LNCaP clone FGC (cell line): ENCODE measurements at places on chromosomes 16 and 17.

DNA sequence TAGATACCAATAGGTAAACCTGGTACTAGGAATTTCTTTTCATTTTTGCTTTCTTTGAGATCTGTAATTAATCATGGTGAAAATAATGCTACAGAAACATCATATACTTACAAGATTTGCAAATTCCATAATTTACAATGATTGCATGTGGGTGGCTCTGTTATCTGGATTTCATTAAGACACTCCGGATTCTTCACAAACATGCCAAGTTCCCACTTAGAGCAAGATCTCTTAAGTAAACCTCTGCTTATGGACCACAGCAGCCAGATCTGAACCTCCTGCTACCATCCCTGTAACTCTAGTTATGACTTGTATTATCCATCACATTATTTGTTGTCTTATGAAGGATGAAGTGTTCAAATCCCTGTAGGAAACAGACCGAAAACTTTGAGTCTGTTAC lies 424.7 kb downstream of the CDH13 start:
- no peak for DNase-seq

DNA sequence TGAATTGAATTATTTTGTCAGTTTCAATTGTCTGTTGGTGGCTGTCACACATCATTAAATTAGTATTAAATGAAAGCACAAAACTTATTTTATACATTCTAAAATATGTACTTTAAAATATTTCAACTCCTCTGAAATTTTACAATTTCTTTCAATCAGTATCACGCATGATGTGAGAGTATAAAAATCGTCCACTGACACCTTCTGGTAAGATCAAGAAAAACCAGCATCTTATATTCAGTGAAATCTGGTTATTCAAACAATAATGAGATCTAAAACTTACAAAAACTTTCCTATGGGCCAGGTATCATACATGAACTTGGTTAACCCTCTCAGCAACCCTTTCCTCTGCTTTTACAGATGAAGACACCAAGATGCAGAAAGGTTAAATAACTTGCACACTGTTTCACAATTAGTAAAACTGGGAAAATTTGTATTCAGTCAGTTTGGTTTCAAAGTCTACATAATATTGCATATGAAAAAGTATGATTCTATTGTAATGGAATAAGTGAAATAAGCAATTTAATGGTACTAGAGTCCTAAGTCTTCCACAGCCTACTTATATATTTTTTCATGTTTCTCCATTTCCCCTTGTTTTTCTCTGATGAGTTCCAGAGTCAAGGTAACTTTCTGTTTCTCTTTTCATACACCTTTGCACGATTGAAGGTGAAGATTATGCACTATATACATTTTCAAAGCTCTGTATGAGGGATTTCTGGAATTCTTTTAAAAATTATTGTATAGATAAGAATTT lies 58.7 kb downstream of the EFCAB5 start:
- no peak for DNase-seq

GRCh38 chr17:27862004-27862403 lies 31.2 kb downstream of the LYRM9 start:
- no peak for DNase-seq

DNA sequence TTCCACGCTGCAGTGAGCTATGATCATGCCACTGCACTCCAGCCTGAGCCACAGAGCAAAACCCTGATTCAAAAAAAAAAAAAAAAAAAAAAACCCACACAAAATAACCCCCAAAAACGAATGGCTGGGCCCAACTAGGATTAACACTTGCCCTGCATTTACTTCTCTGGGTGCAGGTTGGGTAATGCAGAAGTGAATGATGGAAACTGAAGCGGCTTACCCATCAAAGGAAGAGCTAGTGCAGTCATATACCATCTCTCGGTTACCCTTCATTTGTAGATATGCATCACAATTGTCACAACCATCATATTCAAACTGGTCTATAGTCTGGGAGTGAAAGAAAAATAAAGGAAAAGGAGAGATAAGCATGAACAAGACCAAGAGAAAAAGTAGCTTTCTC lies 819 bp downstream of the SUPT4H1 start:
- no peak for DNase-seq

DNA sequence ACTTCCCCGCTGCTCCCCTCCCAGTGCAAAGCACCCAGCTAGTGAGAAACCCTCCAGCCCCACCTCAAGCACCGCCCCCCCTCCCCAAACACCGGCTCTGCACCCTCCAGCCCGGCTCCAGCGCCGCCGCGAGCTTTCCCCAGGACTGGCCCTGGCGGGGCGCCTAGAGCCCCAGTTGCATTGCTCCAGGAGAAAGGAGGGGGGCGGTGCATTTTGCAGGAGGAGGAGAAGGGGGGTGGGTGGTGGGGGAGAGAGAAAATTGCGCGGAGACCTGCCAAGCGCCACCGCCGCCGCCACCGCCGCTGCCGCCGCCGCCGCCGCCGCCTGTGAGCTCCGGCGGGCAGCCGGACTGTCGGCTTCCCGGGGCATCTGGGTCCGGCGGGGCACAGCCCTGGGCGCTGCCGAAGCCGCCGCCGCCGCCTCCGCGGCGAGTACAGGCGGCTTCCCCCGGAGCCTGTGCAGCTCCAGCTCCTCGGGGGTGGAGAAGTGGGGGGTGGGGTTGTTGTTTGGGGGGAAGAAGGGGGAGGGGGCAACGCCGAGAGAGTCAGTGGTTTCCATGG lies 333 bp upstream of the NOG start:
- no peak for DNase-seq

GRCh38 chr17:19329839-19330238 lies 32.7 kb downstream of the B9D1 start:
- no peak for DNase-seq

GRCh38 chr16:3718628-3719027 lies 1.3 kb upstream of the TRAP1 start:
- DNase-seq: no peak

GRCh38 chr17:77365584-77366186 lies 224.9 kb downstream of the SEC14L1 start:
- no peak for DNase-seq

DNA sequence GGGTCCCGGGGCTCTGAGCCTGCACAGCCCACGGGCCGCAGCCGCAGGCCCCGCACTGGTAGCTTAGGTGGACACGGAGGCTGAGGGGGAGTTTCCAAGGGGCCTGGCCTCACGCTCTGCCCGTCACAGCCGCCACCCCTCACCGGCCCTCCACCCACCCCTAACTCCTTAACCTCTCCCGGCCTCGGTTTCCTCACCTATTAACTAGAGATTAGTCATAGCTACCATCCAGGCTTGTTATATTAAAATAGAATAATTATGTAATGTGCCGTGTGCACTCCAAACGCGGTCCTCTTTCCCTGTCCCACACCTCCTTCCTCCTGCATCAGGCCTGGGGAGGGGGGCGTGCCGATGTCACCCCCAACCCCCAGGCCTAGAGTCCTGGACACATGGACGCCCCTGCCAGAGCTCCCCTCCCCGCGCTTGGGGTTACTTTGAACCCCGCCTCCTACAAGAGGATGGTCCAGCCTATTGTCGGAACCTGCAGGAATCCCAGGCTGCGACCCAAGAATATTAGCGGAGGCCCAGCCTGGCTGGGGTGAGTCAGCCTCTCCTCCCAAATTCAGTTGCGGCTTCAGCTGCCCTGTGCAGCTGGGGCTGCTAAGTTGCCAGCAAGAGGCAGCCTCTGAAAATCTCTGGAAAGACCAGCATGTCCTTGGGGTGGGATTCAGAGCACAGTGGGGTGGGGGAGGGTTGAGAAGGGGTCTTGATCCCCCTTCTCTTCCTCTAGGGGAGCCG lies 17.3 kb downstream of the SOCS3 start:
- no peak for DNase-seq

DNA sequence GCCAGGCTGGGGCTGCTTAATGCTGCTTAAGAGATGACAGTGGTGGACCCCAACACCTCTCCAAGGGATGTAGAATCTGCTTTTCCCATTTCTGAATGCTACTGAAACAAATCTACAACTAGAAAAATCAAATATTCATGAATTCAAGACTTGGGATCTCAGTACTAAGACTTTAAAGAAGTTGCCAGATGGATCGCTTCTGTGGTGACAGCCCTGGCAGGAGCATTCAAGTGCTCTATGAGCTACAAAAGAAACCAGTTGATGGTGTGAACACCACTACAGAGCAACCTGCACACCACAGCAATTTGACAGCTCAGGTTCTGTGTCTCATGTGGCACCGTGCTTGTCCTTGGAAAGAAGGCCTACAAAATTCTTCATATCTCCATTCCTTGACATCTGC lies 42.6 kb downstream of the SIAH1 start:
- DNase-seq: no peak

GRCh38 chr17:43446773-43447172 lies 37.0 kb upstream of the DHX8 start:
- DNase-seq: no peak

DNA sequence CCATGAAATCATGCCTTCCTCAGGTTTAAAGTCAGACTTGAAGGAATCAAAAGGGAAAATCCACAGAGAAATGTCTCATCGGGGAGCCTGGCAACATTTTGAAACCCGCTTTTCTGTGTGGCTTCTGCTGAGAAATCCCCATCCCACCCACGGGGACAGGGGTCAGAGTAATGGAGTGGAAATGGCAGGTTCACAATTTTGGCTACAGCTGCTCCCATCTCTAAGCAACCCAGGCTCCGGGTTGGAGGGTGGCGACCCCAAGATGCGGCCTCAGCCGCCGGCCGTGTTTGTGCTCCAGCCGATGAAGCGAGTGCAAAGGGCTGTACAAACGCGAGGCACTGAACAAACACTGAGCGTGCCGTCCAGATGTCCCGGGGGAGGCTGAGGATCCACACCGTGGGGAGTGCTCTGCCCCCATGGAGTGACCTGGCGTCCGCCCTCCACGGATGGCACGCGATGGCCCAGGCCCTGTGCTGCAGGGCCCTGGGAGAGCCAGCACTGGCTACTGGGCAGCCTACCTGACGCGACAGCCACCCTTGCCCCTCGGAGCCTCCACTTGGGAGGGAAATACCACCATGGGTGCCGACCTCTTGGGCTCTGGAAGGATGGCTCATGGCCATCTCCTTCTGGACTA lies 22.2 kb downstream of the SLC43A2 start:
- DNase-seq: no peak

DNA sequence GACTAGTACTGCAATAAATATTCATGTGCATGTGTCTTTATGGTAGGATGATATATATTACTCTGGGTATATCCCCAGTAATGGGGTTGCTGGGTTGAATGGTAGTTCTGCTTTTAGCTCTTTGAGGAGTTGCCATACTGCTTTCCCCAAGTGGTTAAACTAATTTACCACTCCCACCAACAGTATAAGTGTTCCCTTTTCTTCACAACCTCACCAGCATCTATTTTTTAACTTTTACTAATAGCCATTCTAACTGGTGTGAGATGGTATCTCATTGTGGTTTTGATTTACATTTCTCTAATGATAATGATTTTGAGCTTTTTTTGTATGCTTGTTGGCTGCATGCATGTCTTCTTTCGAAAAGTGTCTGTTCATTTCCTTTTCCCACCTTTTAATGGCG lies 32.9 kb downstream of the ITGAM start:
- DNase-seq: no peak

DNA sequence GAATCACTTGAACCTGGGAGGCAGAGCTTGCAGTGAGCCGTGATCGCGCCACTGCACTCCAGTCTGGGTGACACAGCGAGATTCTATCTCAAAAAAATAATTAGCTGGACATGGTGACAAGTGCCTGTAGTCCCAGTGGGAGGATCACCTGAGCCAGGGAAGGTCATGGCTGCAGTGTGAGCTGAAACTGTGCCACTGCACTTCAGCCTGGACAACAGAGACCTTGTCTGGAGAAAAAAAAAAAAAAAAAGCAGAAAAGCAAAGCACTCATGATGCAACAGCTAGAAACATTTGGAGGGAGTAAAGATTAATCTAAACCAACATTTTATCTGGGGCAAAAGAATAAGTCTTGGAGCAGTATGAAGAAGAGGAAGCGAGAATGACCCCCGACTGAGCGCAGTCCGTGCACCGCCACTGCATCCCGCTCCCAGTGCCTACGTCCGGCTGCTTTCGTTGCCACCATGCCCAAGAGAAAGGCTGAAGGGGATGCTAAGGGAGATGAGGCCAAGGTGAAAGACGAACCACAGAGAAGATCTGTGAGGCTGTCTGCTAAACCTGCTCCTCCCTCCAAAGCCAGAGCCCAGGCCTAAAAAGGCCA lies 8.2 kb downstream of the PRPSAP1 start:
- no peak for DNase-seq

DNA sequence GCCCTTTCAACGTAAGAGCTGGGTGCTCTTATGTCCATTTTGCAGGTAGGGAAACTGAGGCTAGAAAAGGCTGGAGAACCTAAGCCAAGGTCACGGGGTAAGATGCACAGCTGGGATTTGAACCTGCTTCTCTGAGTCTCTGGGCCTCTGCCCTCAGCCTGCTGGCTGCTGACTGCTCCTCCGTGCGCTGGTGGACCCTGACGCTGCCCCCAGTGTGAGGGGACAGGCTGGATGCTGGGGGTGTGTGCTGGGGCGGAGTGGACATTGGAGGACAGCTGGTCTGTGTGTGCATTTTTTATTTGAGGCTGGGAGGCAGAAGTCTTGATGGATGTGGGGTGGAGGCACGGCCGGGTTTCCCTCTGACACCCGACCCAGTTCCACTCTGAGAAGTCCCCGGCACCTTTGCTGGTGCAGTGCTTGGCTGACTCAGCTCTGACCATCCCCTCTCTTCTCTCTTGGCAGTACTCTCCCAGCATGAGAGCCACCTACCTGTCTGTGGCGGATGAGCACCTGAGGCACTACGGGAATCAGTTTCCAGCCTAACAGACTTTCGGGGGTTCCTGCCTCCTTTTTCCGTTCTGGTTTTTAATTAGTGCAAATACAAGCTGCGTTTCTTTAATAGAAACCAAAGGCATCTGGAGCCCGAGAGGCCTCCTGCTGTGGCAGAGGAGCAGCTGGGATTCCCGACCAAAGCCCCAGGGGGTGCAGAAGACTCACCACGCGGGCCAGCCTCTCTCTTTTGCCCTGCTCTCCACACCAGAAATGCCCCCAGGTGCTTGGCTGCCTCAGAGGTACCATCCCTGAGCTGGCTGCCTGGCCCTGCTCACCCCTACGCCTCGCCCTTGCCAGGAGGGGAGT lies 14.1 kb upstream of the DNAI2 start:
- no peak for DNase-seq
